Right forelimb (tissue), 1 donor: ENCODE measurements at places on chromosomes 12 and 14.
A peak's percentile ranks its signal among the peaks of the same experiment; 100 is the strongest.

- no peak for DNase-seq
Measured at GRCh38 chr12:15691388-15691787, 97.8 kb downstream of the EPS8 start.

GRCh38 chr12:116808113-116809105 is 70.3 kb downstream of the RNFT2 start:
- no peak for DNase-seq

- no peak for DNase-seq
Measured at GRCh38 chr12:20364501-20364900, 3.8 kb upstream of the PDE3A start.

- no peak for DNase-seq
Measured at GRCh38 chr12:104602896-104603295, 146.1 kb downstream of the CHST11 start.

DNA sequence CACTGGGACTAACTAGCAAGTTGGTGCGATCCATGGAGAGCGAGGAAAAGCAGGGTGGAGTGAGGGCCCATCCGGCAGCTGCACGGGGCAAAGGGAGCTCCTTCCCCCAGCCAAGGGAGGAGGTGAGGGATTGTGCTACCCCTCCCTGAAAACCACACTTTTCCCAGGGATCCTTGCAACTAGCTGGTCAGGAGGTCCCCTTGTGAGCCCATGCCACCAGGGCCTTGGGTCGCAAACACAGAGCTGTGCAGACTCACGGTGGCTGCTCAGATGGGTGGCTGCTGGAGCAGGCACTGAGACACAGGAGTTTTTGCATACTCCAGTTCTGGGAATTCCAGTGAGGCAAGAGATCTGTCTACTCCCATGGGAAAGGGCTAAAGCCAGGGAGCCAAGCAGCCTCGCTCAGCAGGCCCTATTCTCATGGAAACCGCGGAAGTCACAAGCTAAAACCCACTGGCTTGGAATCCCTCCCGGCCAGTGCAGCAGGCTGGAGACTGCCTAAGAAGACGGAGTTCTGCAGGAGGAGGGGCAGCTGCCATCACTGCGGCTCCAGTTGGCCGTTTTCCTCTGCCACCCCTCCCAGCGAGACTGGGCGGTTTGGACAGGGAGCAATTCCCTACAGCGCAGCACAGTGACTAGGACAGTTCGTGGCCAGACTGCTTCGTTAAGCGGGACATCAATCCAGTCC is 10.9 kb upstream of the ZNF705A start:
- DNase-seq: peak; percentile 71

DNA sequence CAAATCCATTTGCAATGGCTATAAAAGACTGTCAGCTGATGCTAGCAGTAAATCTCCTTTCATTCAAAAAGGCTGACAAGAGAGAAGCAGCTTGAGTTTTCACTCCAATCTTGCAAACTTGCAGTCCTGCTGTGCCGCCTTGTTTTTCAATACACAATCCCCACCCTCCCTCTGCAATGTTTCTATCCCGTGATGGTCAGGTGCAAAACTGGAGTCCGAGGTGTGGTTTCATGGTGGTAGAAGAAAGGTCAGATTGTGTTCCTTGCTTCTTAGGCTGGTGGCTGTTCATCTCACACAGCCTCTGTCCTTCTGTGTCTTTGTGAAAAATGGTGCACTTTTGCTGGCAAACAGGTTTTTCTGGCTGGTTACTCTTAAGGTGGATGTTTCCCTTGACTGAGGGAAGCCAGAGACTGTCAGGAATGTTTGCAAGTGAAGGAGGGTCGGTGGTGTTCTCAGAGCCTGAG is 27.7 kb upstream of the TBX3 start:
- DNase-seq: no peak

GRCh38 chr12:69466867-69467266 is 3.3 kb upstream of the FRS2 start:
- DNase-seq: no peak

- no peak for DNase-seq
Measured at GRCh38 chr14:42950363-42950762, 1343.7 kb downstream of the LRFN5 start.

GRCh38 chr14:36214476-36215216 is 38.1 kb upstream of the PTCSC3 start:
- DNase-seq: no peak

DNA sequence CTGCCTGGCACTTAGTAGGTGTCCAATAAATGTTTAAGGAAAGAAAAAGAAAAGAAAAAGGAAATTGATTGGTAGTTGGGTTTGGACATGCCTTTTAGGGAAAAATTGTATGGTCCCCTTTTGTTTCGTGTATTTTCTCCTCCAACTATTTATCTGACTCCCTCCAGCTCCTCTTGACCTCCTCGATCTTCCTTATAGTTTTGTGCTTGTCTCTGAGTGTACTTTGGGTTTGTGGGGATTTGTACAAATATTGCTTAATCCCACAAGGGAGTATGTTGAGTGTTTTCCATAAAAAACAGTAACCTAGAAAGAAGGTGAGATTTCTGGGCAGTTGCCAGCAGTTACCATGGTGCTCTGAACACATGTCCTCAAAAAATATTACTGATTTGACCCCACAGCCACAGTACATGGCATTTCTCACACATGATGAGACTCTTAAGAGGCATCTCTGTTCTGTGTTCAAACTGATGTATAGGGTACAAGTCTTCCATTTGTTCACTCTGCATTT is 15.7 kb downstream of the PLEKHG7 start:
- DNase-seq: no peak

GRCh38 chr12:100576331-100577036 is 3.0 kb downstream of the GAS2L3 start:
- no peak for DNase-seq

GRCh38 chr12:122918827-122919226 is 22.9 kb upstream of the VPS37B start:
- no peak for DNase-seq

DNA sequence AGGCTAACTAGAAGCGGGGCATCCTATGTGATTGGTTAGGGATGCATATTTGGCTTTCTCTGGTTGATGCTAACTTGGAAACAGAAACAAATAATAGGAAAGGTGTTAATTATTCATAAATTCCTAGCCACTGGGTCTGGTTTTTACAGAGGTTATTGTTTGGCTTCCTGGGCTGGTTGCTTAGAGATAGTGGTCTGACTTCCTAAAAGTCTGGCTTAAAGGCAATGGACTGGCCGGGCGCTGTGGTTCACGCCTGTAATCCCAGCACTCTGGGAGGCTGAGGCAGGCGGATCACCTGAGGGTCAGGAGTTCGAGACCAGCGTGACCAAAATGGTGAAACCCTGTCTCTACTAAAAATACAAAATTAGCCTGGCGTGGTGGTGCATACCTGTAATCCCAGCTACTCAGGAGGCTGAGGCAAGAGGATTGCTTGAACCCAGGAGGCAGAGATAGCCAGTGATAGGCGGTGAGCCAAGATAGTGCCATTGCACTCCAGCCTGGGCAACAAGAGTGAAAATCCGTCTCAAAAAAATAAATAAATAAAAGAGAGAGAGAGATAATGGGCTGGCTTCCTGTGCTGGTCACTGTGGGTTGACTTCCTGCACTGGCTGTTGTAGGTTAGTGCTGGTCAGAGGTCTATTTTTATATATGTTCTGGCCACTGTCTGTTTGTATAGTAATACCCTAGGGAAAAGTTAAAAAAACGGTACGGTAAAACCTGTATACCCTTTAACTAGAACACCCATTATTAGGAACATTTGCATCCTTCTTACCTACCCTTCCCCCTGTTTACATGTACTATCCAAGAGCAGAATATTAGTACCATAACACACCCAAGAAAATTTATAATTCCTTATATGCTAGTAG is 24.1 kb downstream of the OR6S1 start:
- no peak for DNase-seq

GRCh38 chr14:99323603-99324185 is 51.7 kb upstream of the BCL11B start:
- DNase-seq: no peak

DNA sequence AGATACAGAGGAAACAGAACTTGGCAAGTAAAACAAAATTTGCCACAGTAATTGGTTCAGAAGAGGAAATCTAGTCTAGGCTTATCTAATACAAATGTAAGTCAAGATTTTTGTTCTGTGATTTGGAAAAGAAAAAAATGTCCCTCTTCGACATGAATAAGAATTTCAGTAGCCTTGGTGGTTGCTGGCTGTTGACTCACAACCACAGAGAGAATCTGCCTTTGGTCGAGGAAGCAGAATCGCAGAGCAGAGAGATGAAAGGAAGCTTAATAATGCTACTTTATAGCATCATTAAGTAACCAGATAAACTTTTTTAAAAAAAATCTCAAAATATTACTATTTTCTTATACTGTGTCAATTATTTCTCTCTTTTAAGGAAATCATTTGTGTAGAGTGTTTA is 1096.6 kb downstream of the FLRT2 start:
- DNase-seq: no peak

- DNase-seq: no peak
Measured at GRCh38 chr14:89401241-89401640, 15.8 kb downstream of the FOXN3 start.

- DNase-seq: no peak
Measured at GRCh38 chr12:110537605-110538409, 35.7 kb downstream of the RAD9B start.

DNA sequence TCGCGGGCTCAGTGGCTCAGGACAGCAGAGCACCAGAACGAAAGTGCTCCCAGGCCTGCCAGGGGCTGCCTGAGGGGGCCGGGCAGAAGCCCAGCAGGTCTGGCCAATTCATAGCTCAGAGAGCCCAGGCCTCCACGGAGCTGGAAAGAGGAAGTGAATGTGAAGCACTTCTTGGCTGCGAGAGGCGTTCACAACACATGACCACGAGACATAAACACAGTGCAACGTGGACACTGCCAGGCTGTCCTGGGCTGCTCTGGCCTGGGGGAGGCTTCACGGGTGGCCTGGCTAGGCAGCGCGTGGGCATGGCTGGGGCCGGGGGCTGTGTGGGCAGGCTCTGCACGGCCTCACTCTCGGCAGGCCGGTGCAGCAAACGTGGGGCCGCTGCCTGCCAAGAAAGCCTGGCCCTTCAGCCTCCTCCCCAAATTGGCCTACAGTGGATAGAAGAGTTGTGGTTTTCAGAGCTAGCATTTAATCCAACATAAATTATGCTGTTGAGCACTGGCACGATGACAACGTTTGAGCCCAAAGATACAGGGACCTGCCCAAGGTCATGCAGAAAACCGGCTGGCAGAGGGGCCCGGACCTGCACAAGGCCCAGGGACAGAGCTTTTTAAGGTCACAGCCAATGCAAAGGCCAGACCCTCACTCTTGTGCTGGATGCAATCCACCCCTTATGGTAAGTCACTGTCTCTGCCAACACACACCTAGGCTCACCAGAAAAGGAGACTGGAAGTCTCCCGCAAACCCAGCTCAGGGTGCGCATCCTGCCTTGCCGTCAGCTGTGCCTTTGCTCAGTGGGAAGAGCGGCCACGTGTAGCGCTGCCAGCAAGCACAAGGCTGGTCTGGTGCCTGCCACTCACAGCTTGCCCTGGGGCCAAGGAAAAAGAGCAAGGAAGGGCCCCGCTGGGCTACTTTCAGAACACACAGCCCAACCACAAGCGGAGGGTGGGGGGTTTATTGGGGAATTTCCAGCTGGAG is 8.6 kb downstream of the SLC25A29 start:
- DNase-seq: peak; percentile 81

- no peak for DNase-seq
Measured at GRCh38 chr14:56061051-56061450, 57.2 kb upstream of the PELI2 start.
